ENCODE measurements at places on chromosomes 4 and X.

- no peak for DNase-seq
Observed at GRCh38 chr4:26574563-26574962, 9.3 kb upstream of the TBC1D19 start.

- no peak for DNase-seq
Observed at GRCh38 chrX:110373310-110373709, 14.7 kb downstream of the RTL9 start.

DNA sequence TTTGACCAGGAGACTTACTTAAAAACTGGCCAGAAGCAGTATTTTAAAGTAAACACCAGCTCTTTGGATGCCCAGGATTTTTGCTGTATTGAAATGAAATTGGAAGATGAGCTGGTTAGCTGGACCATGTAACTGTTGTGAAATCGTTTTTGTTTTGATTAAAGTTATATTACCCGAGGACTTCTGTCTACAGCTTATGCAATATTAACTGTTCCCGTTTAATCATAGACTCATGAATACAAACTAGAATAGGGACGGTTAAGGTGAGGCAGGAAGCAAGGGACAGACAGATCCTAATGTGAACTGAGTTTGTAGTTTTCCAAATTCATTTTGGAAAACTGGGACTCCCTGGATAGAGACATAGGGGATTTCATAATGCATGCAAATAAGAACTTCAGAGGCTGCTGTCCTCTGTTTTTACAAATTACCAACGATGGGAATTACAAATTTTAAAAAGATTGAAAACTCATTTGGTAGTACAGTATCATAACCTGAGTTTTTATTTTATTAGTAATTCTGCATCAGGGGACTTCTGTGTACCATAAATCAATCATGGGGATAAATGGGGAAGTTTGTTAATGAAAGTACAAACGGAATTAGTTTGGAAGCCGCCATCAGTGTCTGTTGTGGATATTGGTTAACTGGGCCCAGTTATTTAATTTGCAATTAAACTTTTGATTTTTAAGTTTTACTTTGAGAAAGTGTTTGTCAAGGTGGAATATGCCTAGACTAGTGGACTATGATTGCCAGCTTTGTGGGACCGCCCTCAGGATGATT is 304.4 kb downstream of the AFF2 start:
- DNase-seq = peak; percentile 0

GRCh38 chr4:62656006-62656405 is 1455.9 kb downstream of the ADGRL3 start:
- DNase-seq = no peak

GRCh38 chr4:139851133-139851532 is 185.5 kb downstream of the MGST2 start:
- DNase-seq = no peak
